ENCODE measurements at places on chromosomes 1 and 21.

GRCh38 chr1:111517469-111518225 lies 14.2 kb upstream of the ADORA3 start:
- H3K27ac ChIP-seq = no peak overlapping the region
- H3K27me3 ChIP-seq = no peaks in the 10 kb centered on the region
- DNase-seq = no peak
- no peak overlapping the region for H3K4me3 ChIP-seq
- H3K36me3 ChIP-seq = no peaks in the 10 kb centered on the region
- no peaks in the 10 kb centered on the region for H3K4me1 ChIP-seq

GRCh38 chr1:232966663-232967062 lies 16.3 kb downstream of the NTPCR start:
- no peaks in the 10 kb centered on the region for H3K27me3 ChIP-seq
- no peak overlapping the region for H3K4me3 ChIP-seq
- H3K27ac ChIP-seq = no peak overlapping the region
- H3K36me3 ChIP-seq = peaks cover 8% of the 10 kb centered on the region
- no peaks in the 10 kb centered on the region for H3K4me1 ChIP-seq

- DNase-seq = no peak
- H3K36me3 ChIP-seq = peaks cover 18% of the 10 kb centered on the region
- no peaks in the 10 kb centered on the region for H3K27me3 ChIP-seq
- no peak overlapping the region for H3K4me3 ChIP-seq
- no peak overlapping the region for H3K27ac ChIP-seq
- no peaks in the 10 kb centered on the region for H3K4me1 ChIP-seq
These were observed 6.4 kb upstream of the MYBPHL start for GRCh38 chr1:109312978-109313775.

GRCh38 chr1:216034506-216034905 lies 388.7 kb downstream of the USH2A start:
- no peak for DNase-seq
- H3K27ac ChIP-seq = no peak overlapping the region
- no peak overlapping the region for H3K4me3 ChIP-seq
- H3K36me3 ChIP-seq = no peaks in the 10 kb centered on the region
- no peaks in the 10 kb centered on the region for H3K4me1 ChIP-seq

GRCh38 chr1:151370211-151370911 lies 2.1 kb downstream of the SELENBP1 start:
- DNase-seq = no peak
- H3K36me3 ChIP-seq = no peaks in the 10 kb centered on the region
- H3K4me1 ChIP-seq = no peaks in the 10 kb centered on the region

GRCh38 chr1:116537040-116537831 lies 33.6 kb downstream of the CD58 start:
- no peak overlapping the region for H3K4me3 ChIP-seq
- H3K4me1 ChIP-seq = no peaks in the 10 kb centered on the region
- no peaks in the 10 kb centered on the region for H3K27me3 ChIP-seq
- no peak for DNase-seq

DNA sequence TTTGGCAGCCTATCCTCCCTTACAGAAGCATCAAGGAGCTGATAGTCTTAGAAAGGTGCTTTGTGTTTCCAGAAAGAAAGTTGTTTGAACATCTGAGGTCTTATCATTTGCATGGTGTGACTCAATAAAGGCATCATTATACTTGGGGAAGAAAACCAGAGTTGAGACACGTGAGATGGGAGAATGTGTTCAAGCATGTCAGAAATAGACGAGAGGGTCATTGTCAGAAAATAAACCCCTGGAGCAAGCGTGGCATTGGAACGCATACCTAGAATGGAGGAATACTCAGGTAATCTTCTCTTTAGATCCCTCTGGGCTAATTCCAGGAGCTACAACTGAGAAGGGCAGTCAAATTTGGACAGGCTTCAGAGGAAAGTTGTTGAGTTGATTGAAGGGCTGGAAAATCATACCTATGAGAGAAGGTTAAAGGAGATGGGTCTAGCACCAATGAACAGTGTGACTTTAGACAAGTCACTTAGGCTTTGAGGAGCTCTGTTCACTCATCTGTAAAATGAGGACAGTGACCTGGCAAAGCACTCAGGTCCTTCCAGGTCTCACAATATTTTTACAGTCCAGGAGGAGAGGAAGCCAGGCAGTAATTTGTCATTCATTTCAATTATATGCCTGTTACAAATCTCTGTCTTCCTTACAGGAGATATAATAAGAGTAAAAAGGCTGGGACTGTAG lies 101.3 kb upstream of the C1orf21 start:
- no peak overlapping the region for H3K27ac ChIP-seq
- DNase-seq = no peak
- no peaks in the 10 kb centered on the region for H3K27me3 ChIP-seq
- no peak overlapping the region for H3K4me3 ChIP-seq

- no peak overlapping the region for H3K4me3 ChIP-seq
- no peaks in the 10 kb centered on the region for H3K36me3 ChIP-seq
- no peaks in the 10 kb centered on the region for H3K4me1 ChIP-seq
- no peak for DNase-seq
- no peaks in the 10 kb centered on the region for H3K27me3 ChIP-seq
These were observed 19.2 kb upstream of the RCAN3 start for GRCh38 chr1:24483441-24483840.

DNA sequence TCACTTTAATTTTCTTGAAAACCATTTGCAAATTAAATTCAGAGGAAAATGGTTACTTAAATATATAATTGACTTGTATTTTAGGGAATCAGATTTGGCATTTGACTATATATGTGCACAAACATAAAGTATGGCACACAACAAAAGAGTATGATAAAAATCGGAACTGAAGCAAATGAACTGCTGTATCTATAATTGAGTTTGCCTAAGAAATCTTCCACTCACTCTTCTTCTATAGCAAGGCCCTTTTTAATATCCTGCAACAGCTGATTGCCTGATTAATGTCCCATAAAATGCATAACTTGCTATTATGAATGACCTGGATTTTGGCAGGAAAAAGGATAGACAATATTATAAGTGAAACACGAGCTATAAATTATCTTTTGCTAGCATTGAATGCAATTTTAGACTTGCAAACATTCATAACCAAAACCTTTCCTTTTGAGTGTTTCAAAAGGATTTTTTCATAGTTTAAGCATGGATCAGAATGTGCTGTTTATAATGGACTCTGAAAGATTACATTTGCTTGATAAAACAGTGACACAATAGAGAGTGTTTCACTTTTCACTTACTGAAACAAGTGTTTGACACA lies 2204.3 kb downstream of the MRPL39 start:
- no peak overlapping the region for H3K4me3 ChIP-seq
- no peaks in the 10 kb centered on the region for H3K36me3 ChIP-seq
- H3K27ac ChIP-seq = no peak overlapping the region
- H3K4me1 ChIP-seq = no peaks in the 10 kb centered on the region
- H3K27me3 ChIP-seq = no peaks in the 10 kb centered on the region

- no peaks in the 10 kb centered on the region for H3K36me3 ChIP-seq
- H3K27ac ChIP-seq = no peak overlapping the region
- H3K27me3 ChIP-seq = no peaks in the 10 kb centered on the region
- H3K4me3 ChIP-seq = no peak overlapping the region
- no peaks in the 10 kb centered on the region for H3K4me1 ChIP-seq
- no peak for DNase-seq
These were observed 28.3 kb downstream of the THAP3 start for GRCh38 chr1:6652986-6653385.

- no peaks in the 10 kb centered on the region for H3K36me3 ChIP-seq
- H3K4me1 ChIP-seq = no peaks in the 10 kb centered on the region
- no peak for DNase-seq
- H3K27ac ChIP-seq = no peak overlapping the region
- H3K4me3 ChIP-seq = no peak overlapping the region
These were observed 181.6 kb downstream of the KIF26B start for GRCh38 chr1:245336149-245336983.

GRCh38 chr1:203504400-203505250 lies 10.7 kb downstream of the OPTC start:
- no peak overlapping the region for H3K4me3 ChIP-seq
- H3K36me3 ChIP-seq = no peaks in the 10 kb centered on the region
- H3K27ac ChIP-seq = no peak overlapping the region
- H3K4me1 ChIP-seq = no peaks in the 10 kb centered on the region

DNA sequence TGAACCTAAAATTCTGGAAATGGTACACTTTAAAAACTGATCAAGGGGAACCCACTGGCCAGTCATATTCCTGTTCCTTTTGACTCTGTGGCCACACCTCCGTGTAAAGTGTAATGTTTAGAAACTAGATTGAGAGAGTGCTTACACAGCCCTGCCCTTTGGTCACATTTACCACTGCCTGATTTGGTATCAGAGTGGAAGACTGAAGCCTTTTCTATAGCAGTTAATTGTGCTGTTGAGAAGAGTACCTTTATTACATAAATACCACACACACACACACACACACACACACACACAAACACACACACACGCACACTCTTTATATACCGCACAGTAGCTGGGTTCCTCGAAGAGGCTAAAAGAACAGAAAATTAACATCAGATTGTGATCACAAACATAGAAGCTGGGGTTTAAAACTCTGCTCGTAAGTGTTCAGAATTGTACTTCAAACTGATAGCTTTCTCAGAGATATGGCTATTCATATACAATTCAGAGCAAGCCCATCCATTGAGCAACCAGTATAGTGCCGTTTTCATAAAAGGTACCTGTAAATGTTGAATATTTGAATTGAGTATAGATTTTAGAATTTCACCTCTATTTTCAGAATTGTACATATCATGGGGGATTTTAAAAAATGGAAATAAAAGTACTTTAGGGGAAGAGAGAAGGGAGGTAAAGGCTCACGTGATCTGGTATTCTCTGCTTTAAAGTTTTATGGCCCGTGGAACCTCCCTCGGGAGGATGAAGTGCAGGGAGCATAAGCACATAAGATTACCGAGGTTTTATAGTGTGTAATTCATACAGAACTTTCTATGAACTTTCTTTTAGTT lies 37.5 kb downstream of the CAMTA1 start:
- H3K4me1 ChIP-seq = peaks cover 7% of the 10 kb centered on the region
- no peak for DNase-seq
- no peaks in the 10 kb centered on the region for H3K27me3 ChIP-seq
- H3K36me3 ChIP-seq = no peaks in the 10 kb centered on the region
- no peak overlapping the region for H3K4me3 ChIP-seq

DNA sequence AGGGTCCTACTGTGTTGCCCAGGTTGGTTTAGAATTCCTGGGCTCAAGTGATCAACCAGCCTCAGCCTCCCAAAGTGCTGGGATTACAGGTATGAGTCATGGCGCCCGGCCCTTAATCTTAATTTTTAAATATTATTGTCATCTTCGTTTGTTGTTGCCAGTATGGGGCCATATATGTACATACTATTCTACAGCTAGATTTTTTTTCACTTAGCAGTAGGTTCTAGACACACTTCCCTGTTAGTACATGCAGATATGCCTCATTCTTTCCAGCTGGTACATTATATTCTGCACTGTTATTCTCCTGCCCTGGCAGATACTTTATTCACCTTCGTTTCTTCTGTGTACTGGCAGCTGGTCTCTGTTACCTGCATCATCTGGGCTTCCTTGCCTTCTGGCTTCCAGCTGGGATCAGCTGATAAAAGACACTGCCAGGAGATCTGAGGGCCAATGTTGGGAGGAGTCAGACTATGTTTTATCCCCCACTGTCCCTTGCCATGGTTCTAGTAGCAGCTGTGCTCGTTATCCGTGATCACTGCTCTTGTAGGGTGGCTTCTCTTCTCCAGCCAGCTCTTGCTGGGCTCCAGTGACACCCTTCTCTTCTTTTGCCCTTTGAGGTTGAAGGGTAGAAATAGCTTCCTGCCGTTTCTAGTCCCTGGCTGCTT lies 24.7 kb downstream of the ST3GAL3 start:
- H3K4me3 ChIP-seq = no peak overlapping the region
- H3K27ac ChIP-seq = no peak overlapping the region
- no peak for DNase-seq
- H3K27me3 ChIP-seq = no peaks in the 10 kb centered on the region
- H3K4me1 ChIP-seq = peaks cover 1% of the 10 kb centered on the region

DNA sequence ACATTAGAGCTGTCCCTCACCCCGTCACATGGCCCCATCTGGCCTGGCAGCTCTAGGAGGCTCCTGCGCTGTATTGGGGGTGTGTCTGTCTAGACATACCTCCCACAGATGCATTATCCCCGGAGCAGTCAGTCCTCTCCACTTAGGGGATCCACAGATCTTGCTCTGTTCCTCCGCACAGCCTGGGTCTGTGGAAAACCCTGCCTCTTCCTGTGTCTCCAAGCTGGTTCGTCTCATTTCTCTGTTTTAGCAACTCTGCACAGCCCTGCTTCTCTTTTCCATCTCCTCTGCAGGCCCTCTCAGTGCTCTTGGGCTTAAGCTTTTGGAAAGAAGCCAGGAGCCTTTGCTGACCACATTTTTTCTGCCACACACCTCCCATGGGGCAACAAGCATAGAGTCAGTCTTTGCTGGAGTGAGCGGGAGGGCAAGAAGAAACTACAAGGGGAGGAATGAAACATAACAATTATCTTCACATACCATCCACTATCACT lies 241.5 kb downstream of the FOXD2 start:
- H3K36me3 ChIP-seq = no peaks in the 10 kb centered on the region
- H3K4me3 ChIP-seq = no peak overlapping the region
- H3K4me1 ChIP-seq = no peaks in the 10 kb centered on the region
- no peak for DNase-seq

DNA sequence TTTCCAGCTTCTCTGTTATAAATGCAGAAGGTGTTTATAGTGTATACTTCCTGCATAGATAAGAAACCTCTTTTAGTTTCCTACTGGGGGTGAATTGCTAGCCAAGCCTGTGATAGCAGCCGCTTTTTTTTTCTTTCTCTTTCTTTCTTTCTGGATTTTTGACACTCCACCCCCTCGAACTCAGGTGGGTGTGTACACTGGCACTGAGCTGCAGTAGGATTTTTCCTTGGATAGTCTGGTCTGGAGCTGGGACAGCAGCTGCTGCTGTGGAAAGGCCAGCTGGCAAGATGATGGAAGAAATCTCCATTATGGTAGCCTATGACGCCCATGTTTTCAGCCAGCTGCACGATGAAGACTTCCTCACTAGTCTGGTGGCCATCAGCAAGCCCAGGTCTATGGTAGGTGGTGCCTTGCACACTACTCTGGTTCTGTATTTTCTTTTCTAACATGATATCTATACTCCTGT lies 122.5 kb upstream of the CACYBP start:
- H3K4me3 ChIP-seq = no peak overlapping the region
- DNase-seq = no peak
- no peaks in the 10 kb centered on the region for H3K36me3 ChIP-seq
- no peak overlapping the region for H3K27ac ChIP-seq

GRCh38 chr1:204670152-204670927 lies 15.2 kb downstream of the LRRN2 start:
- no peak overlapping the region for H3K27ac ChIP-seq
- no peak for DNase-seq
- peaks cover 1% of the 10 kb centered on the region for H3K27me3 ChIP-seq
- no peaks in the 10 kb centered on the region for H3K36me3 ChIP-seq
- H3K4me3 ChIP-seq = no peak overlapping the region
- H3K4me1 ChIP-seq = no peaks in the 10 kb centered on the region

- H3K27me3 ChIP-seq = no peaks in the 10 kb centered on the region
- H3K4me3 ChIP-seq = no peak overlapping the region
- H3K27ac ChIP-seq = no peak overlapping the region
- peak; percentile 19 for DNase-seq
- no peaks in the 10 kb centered on the region for H3K36me3 ChIP-seq
These were observed 24.6 kb upstream of the PCBP3 start for GRCh38 chr21:45618846-45619485.

GRCh38 chr1:57824535-57824934 lies 400.7 kb upstream of the DAB1 start:
- no peaks in the 10 kb centered on the region for H3K27me3 ChIP-seq
- no peaks in the 10 kb centered on the region for H3K4me1 ChIP-seq
- no peak for DNase-seq

Data from aorta (tissue), 5 donors.